ENCODE measurements at places on chromosomes 12 and 14.

GRCh38 chr14:105283028-105283427 lies 17.8 kb downstream of the BRF1 start:
- no peak for DNase-seq

DNA sequence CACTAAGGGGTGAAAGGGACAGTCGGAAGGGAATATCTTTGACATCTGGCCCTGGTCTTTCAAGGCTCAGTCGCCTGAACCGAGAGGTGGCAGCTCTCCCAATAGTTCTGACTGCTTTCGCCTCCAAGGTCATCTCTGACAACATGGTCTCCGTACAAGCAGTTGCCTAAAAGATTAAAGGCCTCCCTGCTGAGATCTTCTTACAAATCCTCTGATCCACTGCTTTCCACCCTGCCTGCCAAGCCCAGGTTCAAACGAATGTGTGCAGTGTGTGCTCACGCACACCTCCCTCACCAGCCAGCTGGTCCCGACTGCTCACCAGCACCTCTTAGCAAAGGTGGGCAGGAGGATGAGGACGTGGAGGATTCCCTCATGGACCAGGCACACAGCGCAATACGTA lies 10.4 kb downstream of the B4GALNT3 start:
- DNase-seq = no peak

GRCh38 chr14:81402123-81402495 lies 2.0 kb upstream of the STON2 start:
- DNase-seq = no peak

DNA sequence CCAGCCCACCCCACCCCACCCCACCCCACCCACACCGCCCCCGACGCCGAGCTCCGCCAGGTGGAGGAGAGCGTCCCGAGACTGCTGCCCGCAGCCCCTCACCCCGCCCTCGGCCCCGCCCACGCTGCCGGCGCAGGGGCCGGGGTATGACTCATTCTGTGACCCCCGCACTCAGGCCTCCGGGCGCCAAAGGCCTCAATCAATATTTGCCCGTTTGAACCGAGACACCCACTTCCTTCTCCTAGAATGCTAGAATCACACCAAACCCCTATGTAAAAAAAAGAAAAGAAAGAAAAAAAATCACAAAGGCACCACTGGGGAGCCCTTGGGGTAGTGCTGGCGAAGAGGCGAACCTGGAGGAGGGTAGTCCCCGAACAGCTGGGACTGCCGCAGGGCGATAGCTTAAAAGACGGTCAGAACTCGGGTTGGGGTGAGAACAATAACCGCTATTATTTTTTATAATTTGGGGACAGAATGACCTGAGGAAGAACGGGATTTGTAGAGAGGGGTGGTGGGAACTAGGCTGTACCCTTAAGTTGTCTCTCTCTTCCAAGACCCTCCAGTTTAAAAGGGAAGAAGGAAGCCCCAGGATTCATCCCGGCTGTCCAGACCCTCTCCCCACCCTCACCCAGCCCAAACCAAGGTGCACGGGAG lies 894 bp downstream of the KRT8 start:
- no peak for DNase-seq

- no peak for DNase-seq
These were observed 261.7 kb upstream of the CRY1 start for GRCh38 chr12:107355004-107355565.

- DNase-seq = no peak
These were observed 1.0 kb upstream of the PLEKHA5 start for GRCh38 chr12:19128485-19128884.

All from Panc1 (cell line).